Psoas muscle (tissue), 8 donors: ENCODE measurements at places on chromosomes 16 and 17.

GRCh38 chr16:86578061-86578599 lies at the start of gene FOXL1:
FOXL1 (plus strand) TSS chr16:86578549; CDS start chr16:86578724, 175 bp downstream.
- DNase-seq = no peak

DNA sequence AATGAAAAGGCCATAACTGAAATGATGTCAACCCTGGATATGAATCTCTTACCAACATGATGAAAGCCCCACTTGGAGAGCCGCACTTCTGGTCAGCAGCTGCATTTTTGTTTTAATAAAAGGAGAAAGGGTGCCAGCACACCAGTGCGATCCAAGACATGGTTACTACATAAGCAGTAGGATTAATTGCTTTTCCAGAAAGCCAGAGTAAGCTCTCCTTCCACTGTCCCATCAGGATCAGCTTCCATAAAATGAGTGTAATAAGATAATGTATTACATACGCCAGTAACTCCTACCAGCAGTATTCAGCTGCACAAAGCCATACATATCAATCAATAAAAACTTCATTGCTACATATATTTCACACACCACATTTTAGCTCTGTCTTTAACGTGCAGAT lies 26.3 kb upstream of the NACA2 start:
- DNase-seq = no peak

DNA sequence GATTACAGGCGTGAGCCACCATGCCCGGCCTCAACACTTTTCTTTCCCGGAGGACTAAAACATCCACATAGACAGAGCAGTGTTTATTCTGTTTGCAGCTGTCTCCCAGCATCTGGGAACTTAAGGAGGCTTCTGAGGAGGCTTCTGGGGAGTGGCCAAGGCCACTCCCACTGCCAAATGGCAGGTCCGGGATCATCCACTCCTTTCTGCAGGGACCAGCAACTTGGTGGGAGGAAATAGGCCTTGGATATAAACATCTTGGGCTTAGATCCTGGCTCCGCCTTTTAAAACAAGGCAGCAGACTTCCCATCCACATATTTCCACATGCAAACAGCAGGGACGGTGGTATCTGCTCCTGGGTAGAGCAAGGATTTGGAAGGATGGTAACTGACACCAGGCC lies 14.1 kb upstream of the SPATA32 start:
- peak; percentile 56 for DNase-seq

DNA sequence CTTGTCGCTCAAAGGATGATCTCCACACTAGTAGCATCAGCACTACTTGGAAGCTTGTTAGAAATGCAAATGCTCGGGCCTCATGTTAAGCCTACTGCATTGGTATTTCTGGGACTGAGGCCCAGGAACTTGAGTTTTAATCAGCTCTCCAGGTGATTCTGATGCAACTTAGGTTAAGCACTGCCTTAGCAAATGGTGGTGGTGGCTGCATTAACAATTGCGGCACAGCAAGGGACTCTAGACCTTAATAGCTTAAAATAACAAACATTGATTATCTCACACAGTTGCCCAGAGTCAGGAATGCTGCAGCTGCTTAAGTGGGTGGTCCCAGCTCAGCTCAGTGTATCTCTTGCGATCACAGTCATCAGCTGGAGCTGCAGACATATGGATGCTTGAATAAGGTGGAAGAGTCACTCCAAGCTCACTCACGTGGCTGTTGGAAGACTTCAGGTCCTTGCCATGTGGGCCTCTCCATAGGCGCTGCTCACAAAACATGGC lies 25.8 kb downstream of the HS3ST3A1 start:
- no peak for DNase-seq

- DNase-seq = no peak
These were observed 7.0 kb downstream of the KATNB1 start for GRCh38 chr16:57742543-57742942.

DNA sequence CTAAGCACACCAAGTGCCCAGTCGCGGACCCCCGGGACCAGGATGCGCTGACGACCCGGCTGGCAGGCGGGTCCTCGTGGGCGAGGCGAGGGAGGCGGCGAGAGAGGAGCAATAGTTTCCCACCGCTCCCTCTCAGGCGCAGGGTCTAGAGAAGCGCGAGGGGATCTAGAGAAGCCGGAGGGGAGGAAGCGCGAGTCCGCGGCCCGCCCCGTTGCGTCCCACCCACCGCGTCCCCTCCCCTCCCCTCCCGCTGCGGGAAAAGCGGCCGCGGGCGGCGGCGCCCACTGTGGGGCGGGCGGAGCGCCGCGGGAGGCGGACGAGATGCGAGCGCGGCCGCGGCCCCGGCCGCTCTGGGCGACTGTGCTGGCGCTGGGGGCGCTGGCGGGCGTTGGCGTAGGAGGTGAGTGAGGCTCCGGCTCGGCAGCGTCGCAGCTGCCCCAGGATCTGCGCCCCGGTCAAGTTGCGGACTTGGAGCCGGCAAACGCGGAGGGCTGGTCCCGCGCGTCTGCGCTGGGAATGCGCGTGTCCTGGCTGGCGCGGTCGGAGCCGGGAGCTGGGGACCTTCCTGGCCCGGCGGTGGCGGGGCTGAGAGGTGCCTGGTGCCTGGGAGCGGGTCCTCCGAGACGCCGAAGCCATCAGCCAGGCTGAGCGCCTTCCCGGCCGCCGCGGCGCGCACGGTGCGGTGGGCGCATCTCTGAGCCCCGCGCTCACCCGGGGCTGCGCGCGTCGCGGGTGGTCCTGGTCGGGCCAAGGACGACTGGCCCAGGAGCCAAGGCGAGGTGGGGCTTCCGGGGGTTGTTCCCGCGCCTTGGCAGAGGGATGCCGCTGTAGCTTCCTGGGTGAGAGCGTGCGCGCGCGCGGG lies at the start of gene ITGB3:
Gene ITGB3 (plus strand): TSS at position 287 of the 862 bp plus-strand sequence. CDS start 35 bp downstream, at position 322.
- peak; percentile 89 for DNase-seq

GRCh38 chr17:65278050-65278819 lies 141.1 kb downstream of the RGS9 start:
- DNase-seq = peak; percentile 21

- peak; percentile 77 for DNase-seq
These were observed at the start of gene FLOT2 for GRCh38 chr17:28896884-28897768. FLOT2 (minus strand) TSS chr17:28897733; CDS start chr17:28897574, 159 bp downstream.

DNA sequence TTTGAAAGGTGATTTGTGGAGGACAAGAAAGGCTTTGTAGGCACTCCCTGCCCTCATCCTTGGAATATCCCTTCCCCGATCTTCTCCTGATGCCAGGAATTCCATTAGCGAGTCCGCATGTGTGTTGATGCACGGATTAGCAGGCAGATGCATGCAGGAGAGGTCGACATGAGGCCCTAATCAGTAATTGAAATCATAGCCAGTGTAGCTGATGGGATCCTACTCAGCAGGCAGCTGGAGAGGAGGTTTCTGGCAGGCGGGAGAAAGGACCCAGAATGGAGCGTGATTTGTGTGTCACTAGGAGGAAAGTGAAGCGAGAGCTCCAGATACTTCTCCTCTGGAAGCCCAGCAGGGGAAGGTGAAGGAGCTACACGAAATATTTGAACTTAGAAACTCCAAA lies 196.3 kb upstream of the CDH11 start:
- no peak for DNase-seq

GRCh38 chr17:78137392-78138203 lies 7.0 kb downstream of the TMC8 start:
- DNase-seq = no peak

- peak; percentile 65 for DNase-seq
These were observed 14.9 kb downstream of the NAA60 start for GRCh38 chr16:3458278-3458851.

GRCh38 chr17:4006745-4007211 lies 42.5 kb upstream of the ATP2A3 start:
- DNase-seq = no peak

DNA sequence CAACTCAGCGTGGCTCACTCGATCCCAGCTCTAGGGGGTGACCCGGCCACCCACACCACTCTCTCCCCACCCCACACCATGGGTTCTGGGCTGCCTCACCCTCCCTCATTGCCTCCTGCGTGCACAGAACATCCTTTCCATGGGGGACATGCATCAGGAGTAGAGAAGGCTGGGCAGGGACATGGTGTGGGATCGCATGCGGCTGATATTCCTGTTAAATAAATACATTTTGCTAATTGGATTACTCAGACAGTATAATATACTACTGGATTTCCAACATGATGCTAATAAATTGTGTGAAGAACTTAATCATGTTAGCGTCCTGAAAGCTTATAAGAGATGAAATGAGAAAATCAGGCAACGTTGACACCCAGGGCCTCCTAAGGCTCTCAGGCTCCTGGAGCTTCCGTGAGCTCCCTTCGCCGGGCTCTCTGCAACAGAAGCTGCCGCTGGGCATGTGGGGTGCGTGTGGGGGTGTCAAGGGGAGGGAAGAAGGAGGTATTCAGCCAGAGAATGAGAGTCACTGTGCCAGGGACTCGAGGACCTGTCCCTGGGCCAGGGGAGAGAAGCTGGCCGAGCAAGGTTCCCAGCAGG lies 173.1 kb upstream of the TNRC6C start:
- no peak for DNase-seq

GRCh38 chr16:75647112-75647491 lies 363 bp downstream of the KARS1 start:
- DNase-seq = no peak

GRCh38 chr17:41527063-41528023 lies 765 bp downstream of the KRT19 start:
- no peak for DNase-seq

GRCh38 chr17:45775148-45775547 lies 9.0 kb upstream of the CRHR1 start:
- no peak for DNase-seq

DNA sequence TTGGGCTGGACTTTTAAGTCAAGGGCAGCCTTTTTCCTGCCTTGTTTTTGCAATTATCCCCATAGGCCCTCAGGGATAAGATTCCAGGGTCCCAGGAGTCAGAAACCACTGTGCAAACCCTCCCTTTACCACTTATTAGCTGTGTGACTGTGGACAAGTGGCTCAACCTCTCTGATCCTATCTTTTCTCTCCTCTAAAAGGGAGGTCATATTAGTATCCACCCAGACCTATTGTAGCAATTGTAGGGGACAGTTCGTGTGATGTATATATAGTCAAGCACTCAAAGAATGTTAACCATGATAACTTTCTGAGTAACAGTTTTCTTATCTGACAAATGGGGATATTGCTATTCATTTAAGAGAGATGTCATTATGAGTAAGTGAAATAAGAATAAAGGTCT lies 68.2 kb downstream of the IRX5 start:
- DNase-seq = no peak

GRCh38 chr17:2595716-2596115 lies 2.3 kb downstream of the PAFAH1B1 start:
- no peak for DNase-seq

- DNase-seq = no peak
These were observed 5.3 kb upstream of the CRK start for GRCh38 chr17:1461198-1461944.

GRCh38 chr17:57810721-57811637 lies 38.9 kb downstream of the MRPS23 start:
- peak; percentile 44 for DNase-seq

DNA sequence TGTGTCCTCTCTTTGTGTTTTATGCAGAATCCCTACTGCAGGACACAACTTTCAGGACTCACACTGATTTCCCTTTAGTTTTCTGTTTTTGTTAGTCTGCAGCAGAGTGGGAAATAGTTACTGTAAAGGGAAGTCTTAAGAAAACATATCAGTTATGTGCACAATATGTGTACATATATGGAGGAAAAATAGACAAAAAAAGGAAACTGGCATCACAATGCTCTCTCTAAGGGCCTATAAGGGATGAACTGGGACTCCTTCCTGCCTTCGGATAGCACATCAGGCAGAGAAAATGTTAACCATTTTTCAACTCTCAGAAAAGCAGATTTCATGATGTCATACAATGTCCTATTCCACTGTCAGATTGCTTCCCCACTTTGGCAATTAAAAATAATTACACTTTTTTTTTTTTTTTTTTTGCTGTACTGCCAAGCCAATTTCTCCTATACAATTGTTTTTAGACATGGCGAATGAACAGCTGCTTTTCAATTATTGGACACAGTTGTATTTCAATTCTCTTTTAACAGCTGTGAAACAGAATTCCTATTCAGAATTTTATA lies 112.5 kb upstream of the KCNJ16 start:
- DNase-seq = no peak

- no peak for DNase-seq
These were observed 527.7 kb upstream of the SOX9 start for GRCh38 chr17:71593078-71593477.

DNA sequence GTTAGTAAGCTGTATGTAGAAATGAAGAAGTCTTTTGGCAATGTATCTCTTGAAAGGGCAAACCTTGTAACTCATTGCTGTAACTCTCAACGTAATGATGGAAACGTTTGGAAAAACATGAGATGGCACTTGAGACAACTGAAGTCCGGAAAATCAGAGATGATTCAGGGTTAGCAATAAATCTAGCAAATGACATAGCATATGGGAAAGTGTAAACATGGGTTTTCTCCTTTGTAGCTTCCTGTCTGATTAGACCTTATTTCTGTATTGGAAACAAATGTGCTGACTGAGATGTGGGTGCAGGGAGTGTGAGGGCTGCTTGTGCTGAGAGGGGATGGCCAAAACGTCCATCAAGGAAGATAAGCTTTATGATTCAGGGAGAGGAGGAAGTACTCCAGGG lies 110.7 kb upstream of the FAM20A start:
- DNase-seq = no peak

DNA sequence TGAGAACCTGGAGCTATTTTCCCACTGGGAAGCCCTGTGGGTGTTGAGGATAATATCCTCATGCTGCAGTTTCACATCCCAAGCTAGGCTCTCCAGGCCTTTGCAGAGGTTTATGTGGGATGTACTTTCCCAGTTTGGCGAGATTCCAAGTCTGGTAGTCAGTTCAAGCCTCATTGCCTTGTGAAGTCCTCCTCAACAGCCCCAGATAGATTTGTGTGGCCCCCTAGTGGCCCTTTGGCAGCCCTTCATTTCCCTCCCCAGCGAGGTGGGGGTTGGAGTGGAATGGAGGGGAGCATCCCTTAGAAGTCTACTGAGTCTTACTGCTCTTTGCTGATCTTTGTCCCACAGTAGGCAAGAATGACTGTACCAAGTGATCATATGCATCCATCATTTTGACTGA lies 137.9 kb downstream of the CDH11 start:
- no peak for DNase-seq

GRCh38 chr16:69503244-69503643 lies 62.5 kb upstream of the NFAT5 start:
- DNase-seq = no peak

DNA sequence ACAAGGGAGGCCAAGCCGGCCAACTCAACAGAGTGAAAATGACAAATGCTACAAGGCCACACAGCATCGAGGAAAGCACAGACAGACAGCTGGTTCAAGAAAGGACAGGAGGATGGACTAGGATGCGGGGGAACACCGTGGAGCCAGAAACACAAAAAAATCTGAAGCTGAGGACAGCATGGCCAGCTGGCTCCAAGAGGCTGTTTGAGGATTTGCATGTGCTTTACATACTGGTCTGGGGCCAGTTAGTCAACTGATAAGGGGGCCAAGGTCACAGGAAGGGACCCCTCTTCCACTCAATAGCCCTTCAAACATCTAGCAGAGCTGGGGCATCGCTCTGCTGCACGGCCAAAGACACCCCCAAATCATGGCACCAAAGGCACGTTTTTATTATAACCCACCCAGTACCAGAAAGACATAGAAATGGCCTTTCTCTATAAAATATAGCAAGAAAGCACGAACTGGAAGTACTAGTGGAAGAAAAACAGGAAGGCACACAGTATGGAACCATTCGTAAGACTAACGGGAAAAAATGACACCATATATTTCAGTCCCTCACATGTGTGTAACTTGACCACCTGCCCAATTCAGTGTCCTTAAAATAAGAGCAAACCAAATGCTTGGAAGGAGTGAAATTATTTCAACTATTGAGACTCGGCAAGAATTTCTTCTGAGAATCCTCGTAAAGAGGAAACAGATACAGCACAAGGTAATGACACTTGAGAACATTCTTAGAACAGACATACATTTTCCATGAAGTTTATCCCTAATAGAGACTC lies 7.8 kb upstream of the SRL start:
- no peak for DNase-seq

- DNase-seq = peak; percentile 76
These were observed 1.9 kb upstream of the LCMT1 start for GRCh38 chr16:25109643-25110042.
